AG04450 (cell line): ENCODE measurements at places on chromosomes 13 and 19.

DNA sequence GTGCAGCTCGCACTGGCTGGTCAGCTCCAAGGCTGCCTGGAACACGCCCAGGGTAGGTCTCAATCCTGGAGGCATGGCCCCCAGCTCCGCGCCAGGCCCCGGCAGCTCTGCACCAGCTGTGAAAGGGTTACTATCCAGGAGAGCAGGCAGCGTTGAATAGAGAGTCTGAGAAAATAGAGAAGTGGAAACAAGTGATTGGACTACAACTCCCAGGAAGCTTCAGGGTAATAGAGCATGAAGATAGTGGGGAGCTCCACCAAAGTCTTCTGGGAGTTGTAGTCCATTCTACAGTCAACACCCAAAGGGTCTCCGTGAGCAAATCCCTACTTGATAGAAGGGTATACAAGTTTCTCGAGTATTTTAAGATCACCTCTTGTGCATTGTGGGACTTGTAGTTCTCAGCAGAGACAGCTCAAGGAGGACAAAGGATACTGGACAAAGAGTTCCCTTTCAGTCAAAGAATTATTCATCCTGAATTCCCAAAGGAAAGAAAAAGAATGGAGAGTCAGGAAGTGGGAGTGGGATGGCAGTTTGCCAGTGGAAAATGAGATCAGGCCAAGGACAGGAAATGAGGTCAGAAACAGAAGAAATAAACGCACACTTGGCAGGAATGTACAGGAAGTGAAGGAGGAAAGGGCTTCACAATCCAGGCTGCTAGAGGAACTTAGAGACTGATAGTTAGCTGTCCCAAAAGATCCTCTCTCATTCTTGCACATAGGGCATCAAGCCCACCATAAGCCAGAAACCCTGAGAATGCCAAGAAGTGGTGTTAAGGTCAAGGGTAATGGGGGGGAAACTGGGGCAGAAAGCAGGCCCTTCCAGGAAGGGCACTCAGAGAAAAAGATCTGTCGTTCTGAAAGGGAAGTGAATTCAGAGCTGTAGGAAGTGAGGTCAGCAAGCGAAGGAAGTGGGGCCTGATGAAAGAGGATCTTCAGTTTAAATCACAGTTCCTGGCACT lies 5.5 kb upstream of the MAMSTR start:
- peak; percentile 63 for DNase-seq

DNA sequence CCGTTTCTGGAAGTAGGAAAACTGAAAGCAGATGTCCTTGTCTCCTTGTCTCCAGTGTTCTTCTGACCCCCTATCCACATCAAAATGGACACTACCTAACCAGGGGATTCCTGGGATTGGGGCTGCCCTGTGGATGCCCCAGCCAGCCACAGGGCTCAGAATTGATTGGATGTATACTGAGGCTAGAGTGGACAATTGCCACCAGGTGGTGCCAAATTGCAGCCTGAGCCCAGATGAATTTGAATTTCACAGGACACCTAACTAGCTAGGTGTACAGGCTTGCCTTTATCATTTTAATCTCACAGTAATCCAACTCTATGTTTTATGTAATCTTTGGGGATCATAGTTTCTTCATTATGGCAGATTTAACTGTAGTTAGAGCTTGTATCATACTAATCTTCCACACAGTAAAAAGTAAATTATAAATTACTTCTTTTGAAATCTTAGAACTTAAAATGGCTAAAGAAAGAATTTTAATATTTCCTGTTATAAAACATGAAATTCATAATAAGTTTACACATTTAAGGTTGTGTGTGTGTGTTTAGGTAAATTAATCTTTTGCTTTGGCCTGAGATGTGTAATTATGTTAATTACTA lies 58.0 kb downstream of the PIBF1 start:
- DNase-seq = peak; percentile 3

DNA sequence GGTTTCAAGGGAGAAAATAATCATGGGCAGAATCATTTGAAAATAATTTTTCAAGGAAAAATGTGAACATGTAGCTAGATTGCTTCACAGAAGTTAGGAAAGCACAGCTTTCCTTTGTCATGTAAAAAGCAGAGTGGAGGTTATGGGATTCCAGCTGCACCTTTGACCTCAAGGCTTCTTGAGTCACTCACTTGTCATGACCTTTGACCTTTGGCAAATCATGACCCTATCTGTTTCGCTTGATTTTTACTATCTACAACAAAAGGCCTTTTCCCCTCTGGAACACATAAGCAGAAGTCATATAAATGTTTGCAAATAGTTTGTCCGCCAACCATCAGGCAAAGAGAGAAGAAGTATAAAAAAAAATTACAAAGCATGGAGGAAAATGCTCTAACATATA lies 210.7 kb upstream of the MIR17HG start:
- DNase-seq = no peak

DNA sequence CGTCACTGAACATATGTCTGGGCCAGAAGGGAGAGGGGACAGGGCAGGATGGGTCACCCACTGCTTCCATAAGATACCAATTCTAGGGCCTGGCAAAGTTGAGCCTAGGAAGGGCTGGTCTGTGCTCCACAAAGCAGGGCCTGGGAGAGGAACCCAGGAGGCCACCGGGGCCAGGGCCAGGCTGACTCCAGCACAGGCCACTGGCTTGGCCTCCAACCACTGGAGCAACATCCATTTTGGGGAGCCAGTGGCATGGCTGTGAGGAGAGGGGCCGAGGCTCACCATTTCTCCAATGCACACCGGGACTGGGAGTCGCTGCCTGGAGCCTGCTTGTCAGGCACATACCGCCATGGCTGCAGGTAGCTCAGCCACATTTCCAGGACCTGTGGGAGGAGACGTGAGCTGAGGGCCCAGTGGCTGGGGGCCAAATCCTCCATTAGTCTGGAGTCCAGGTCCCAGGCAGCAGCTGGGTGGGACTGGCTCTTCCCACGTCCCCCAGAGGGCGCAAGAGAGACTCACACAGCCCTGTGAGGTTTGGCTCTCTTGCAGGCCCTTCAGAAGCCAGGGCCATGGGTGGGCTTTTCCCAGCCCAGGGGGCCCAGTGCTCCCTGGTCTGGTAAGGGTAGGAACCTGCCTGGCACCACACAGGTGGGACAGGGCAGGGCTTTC lies 27.7 kb downstream of the TUBA3C start:
- no peak for DNase-seq

DNA sequence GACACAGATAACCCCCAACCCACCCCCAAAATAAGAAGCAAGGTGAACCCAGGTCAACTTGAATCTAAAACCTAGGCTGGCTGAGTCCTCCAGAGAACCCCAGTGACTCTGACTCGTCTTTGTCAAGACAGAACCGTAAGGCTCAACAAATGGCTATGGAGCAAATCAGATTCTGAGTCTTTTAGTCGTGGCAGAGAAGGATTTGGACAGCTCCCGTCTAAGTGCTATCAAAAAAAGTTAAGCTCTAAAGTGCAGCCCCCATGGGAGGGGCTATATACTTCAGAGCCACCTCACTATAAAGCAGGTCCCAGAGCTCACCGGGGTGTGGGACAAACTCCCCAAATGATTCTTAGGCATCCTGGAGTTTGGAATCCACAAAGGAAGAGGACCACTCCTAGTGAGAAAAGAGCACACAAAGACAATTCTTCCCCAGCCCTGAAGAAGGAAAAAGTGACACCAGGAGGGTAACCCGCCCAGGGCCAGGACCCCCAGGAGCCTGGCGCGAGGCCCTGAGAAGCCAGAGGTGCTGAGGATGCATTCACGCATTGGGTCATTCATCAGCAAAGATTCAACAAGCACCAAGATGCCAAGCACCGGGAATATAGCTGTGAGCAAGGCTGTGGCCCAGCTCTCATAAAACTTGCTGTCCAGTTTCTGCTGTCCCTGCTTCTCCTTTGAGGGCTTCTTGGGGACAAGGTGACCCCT lies 25.4 kb upstream of the C13orf42 start:
- DNase-seq = no peak

DNA sequence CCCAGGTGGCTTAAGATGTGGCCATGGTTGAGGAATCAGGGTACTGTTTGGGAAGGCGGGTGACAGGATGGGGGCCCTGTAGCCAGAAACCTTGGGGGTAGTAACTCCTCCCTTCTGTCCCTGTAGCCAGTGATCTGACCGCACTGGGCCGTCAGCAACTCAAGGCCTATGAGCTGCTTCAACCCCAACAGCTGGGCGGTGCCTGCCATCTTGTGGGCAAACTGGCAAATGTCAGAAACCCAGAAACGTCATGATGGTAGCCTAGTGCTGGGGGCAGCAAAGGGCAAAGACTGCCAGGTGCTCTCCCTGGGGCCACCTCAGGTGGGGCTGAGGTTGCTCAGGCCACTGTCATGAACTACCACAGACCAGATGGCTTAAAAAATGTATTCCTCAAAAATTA lies 3.5 kb downstream of the COPE start:
- no peak for DNase-seq

DNA sequence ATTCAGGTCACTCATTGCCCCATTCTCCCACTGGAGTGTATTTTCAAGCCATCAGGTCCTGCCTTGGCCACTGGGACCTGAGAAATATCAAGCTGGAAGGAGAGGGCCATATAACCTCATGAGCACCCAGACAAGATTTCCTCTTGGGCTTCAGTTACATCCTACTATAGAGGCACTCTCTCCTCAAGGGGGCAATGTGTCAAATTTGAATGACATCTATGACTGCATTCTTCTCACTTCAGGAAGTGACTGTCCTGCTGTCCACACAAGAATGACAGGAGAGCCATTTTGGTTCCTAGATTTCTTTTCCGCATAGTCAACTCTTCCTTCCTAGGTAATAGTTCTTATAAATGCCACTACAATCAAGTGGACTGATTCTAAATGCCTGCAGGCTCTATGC lies 416.2 kb downstream of the DIAPH3 start:
- DNase-seq = no peak

- no peak for DNase-seq
Observed at GRCh38 chr13:48578516-48579164, 45.8 kb upstream of the RCBTB2 start.
